ENCODE measurements at places on chromosomes 2 and 18.

DNA sequence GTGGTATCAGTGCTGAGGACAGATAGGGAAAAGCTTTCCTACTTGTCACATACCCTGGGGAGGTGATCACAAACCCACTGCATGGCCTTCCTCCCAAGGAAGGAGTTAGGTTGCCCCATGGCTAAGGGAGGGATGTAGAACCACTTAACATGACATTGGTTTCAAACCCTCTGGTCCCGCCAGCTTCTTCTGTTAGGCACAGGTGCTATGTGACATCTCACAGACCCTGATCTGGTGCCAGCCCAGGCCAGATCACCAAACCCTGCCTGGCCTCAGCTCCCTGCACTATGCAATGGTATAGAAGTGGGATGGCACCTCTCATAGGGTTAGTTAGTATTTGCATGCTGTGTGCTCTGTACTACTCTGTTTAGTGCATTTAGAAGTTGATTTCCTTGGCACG is 58.0 kb downstream of the TCF7L1 start:
- no peak for DNase-seq

DNA sequence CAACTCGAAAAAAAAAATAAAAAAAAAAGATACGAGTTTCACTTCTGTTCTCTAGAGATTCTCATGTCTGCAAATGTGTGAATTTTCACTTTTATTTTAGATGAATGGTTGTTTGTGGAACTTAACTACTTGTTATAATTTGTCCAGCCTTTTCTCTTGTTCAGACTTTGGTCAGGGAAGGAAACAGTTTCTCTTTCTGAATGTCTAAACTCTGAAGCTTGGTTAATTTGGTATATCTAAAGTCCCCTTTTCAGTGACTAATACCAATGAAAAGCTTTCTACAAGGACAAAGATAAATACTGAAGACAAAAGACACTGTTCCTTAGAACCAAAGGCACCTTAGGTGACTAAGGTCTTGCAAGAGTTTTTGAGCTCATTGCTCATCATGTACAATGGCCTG is 144.4 kb upstream of the PIEZO2 start:
- DNase-seq, result no peak

DNA sequence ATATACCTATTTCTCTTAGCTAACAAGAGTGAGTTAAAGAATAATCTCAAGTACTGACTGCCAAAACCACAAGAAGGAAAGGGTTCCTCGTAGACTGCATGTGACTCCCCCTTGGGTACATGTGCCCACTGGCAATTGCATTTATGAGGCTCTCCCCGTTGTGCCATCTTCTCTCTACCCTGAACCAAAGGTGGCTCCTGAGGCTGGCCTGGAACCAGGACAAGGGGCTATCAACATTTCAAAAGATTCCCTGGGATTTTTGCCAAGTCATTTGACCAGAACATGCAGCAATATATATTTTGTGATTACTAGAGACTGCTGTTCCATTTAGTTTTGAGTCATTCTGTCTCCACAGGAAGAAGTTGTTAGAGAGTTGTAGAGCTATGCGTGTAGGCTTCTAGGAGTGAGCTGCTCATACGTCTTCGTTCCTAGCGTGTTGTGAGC is 45.8 kb downstream of the LAMA3 start:
- peak; percentile 79 for DNase-seq

- no peak for DNase-seq
Measured at GRCh38 chr2:189621781-189622180, 39.5 kb upstream of the ASNSD1 start.

DNA sequence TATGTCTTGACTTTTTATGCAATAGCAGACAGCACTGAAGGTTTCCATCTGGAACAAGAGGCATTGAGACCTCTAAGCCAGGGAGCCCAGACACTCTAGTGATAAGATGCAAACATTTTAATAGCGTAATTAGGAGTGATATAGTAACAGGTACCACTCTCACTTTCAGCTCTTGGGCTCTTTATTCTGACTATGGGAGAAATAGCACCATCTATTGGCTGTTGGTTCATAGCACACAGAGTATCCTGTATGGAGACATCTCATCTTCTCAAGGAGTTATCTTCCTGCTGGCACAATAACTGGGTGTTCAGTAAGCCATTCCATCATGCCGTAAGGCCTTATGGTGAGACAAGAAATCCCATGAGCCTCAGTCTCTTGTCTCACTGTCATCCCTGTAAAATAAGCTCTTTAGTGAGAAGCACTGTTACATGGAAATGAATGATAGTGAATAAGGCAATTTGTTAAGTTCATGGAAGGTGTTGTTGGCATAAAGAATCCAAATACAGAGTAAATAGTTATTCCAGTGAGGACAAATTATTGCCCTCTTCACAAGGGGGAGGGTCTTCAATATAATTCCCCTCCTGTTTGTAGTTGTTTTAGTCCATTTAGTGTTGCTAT is 48.3 kb downstream of the THUMPD2 start:
- peak; percentile 65 for DNase-seq

- DNase-seq, result no peak
Measured at GRCh38 chr2:238882082-238882755, 34.3 kb downstream of the TWIST2 start.

DNA sequence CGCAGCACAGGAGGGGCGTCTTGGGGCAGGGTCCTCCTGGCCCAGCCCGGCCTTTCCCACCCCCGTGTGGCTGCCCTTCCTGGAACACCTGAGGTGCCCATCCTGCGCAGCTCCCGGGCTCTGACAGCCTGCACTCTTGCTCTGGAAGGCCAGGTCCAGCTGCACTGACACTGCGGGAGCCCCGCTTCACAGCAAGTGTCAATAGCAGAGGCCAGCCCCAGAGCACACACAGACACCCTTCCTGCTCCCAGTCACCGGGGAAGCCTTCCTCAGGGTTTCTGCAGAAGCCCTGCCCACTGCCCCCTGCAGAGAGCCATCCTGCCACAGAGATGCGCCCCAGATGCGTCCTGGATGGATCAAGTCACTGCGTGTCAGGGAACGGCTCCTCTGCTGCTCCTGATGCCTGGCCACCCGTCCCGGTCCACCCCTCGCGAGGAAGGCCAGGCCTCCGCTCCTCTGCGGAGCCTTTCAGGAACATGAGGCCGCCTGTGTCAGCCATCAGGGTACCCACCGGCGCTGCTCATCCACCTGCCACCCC is 519.2 kb upstream of the MYT1L start:
- no peak for DNase-seq

Measured in cardiac fibroblast (primary cell).